ENCODE measurements at places on chromosomes 7 and 10.

- DNase-seq = no peak
Measured at GRCh38 chr10:74335501-74335900, 184.5 kb downstream of the ADK start.

GRCh38 chr10:80146918-80147317, 14.4 kb downstream of the PLAC9 start:
- DNase-seq = no peak

DNA sequence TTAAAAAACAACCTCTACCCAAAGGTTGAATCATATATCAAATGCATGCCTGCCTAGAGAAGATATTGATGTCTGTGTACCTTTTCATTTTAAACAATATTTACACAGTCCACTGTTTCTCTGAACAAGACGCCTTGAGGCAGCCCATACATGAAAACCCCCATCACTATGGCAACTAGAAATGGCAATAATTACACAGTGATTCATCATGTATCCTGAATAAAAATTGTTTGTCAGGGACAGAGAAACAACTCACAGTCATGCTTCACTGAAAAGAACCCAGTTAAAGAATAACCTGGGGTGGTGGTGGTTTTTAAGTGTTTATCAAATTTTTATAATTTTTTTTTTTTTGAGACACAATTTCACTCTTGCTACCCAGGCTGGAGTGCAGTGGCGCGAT, 19.7 kb downstream of the DNAJC12 start:
- peak; percentile 75 for DNase-seq

DNA sequence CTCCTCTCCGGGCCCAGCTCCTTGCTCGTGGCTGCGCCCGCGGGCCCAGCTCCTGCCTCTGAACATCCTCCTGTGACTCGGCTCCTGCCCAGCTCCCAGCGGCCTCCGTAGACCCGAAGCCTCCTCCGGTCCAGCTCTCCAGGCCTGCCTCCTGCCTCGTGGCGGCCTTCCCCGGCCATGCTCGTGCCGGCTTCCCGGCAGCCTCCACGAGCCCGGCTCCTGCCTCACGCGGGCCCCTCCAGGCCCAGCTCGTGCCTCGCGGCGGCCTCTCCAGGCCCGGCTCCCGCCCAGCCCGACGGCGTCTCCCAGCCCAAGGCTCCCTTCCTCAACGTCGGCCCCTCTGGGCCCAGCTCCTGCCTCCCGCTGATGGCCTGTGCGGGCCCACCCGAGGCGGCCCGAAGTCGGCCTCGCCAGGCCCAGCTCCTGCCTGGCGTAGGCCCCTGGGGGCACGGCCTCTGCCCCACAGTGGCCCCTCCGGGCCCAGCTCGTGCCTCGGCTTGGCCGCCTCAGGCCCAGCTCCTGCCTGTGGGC, 16.9 kb upstream of the TMEM248 start:
- DNase-seq = no peak

- no peak for DNase-seq
Measured at GRCh38 chr7:102981451-102981850, 68.7 kb downstream of the LRRC17 start.

GRCh38 chr7:137393570-137393969, 50.0 kb upstream of the PTN start:
- DNase-seq = no peak

- peak; percentile 75 for DNase-seq
Measured at GRCh38 chr7:28958235-28958979, at the start of gene TRIL. Gene TRIL (minus strand): TSS chr7:28958330. CDS start chr7:28958046, 284 bp downstream.

DNA sequence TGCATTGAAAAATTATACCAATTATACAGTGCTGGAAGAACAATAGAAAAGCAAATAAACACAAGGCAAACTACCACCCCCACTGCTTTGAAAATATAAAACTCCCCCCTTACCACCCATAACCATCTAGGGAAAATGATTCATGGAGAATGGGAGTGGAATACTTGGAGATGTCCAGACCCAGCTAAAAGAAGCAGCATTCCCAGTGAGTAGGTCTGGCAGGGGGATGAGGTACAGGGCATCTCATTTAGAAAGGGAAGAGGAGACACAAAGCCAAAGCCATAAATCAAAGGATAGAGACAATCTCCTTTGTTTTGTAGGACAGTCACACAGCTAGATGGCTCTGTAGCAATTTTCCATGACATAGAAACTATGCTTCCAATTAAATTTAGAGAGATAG, 36.0 kb upstream of the DGKI start:
- no peak for DNase-seq

DNA sequence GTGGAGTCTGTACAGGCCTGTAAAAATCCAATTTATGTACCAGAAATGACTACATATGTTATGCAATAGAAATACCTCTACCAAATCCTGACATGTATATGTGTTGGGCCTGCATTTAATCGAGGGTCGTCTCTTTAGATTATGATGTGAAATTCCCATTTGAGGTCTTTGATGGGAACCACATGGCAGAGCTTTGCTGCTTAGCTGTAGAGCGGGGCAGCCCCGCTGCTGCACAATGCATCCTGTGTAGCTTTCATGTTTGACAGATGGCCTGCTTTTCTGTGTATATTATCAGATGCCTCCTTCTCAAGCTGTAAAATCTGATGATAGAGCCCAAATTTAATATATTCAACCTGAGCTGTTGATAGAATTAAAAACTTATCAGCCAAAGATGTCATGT, 65.8 kb downstream of the RAB18 start:
- no peak for DNase-seq
